NCI-H1694 (cell line): ENCODE measurements at places on chromosomes 1 and 21.

GRCh38 chr1:203556047-203556851 lies 62.3 kb downstream of the OPTC start:
- DNase-seq, result no peak

DNA sequence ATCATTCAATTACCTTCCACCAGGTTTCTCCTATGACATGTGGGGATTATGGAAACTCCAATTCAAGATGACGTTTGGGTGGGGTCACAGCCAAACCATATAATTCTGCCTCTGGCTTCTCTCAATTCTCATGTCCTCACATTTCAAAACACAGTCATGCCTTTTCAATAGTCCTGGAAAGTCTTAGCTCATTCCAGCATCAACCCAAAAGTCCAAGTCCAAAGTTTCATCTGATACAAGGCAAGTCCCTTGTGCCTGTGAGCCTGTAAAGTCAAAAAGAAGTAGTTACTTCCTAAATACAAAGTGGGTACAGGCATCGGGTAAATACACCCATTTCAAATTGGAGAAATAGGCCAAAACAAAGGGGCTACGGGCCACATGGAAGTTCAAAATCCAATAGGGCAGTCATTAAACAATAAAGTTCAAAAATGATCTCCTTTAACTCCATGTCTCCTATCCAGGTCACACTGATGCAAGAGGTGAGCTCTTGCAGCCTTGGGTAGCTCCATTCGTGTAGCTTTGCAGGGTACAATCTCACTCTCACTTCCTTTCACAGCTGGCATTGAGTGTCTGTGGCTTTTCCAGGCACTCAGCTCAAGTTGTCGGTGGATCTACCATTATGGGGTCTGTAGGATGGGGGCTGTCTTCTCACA lies 112.9 kb downstream of the FCRL5 start:
- DNase-seq, result no peak

DNA sequence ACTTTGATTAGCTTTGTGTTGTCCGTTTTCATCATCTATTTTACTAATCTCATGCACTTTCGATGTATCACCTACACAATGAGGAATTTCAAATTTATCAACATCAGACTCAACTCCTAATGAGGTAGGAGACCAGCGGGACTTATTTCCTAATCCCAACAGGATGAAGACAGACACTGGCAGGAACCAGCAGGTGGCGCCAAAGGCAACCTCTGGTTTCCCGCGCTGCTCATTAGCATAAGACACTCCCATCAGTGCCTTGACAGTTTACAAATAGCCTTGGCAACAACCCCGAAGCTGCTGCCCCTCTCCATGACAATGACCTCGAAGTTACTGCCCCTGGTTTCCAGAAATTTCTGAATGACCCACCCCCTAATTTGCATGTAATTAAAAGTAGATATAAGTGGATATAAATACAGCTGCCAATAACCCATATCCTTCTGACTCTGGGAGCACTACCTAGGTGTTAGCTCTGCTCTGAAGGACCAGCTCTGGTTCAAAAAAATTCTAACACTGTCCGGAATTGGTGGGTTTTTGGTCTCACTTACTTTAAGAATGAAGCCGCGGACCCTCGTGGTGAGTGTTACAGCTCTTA lies 974.8 kb downstream of the ADGRL2 start:
- no peak for DNase-seq

DNA sequence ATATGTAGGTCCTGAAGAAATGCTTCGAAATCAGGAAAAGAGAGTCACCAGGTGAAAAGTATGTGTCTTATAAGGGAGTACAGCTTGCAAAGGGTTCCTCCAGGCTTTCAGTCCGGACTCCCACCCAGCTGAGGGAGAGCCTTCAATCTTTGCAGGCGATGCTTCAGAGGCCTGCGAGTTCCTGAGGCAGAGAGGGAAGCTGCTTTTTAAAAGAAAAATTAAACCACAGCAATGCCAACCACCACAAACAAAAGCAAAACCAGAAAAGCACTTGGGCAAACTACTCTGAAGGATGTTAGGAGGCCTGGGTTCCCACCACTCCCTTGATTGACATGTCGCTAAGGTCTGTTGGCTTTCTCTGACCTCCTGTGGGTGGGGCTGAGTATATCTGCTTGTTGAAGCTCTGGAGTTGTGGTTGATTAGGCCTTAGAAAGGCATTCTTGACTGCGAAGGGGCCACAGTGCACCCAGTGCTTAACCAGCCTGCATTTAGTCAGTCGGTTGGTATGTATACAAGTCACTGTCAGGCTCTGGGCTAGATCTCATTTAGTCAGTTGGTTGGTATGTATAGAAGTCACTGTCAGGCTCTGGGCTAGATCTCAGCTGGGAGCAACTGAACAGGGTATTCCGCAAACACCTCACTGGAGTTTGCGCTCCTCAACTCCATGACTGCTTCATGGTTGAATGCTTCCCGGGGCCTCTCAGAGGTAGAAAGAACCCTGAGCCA lies 1.2 kb downstream of the NIPAL3 start:
- no peak for DNase-seq

DNA sequence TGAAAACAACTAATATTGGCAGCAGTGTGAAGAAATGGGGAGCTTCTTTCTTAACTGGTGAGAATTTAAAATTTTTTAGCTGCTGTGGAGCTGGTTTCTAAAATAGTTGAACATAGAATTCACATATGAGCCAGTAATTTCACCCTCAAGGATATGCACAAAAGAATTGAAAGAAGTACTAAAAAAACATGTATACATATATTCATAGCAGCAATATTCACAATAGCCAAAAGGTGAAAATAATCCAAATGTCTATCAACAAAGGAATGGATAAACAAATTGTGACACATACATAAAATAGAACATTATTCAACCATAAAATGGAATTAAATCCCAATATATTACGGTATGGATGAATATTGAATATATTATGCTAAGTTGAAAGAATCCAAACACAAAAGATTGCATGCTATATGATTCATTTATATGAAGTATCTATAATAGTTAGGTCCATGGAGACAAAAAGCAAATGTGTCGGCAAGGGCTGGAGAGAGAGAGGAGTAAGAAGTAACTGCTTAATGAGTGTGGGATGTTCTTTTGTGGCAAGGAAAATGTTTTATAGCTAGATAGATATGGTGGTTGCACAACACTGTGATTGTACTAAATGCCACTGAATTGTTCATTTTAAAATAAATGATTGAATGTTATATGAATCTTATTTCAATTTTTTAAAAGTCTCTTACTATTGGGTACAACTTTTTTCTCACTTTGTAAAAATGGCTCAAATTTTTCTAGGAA lies 14.8 kb upstream of the COL11A1 start:
- DNase-seq, result no peak

DNA sequence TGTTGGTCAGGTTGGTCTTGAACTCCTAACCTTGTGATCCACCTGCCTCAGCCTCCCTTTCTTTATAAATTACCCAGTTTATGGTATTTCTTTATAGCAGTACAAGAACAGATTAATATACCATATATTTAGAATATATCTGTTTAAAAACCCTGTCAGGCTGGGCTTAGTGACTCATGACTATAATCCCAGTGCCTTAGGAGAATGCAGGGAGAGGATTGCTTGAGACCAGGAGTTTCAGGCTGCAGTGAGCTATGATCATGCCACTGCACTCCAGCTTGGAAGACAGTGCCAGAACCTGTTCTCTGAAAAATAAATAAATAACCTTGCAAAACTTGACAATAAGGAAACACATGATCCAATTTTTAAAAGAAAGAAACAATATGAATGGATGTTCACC lies 43.9 kb downstream of the ZNF684 start:
- DNase-seq, result no peak

GRCh38 chr1:160615660-160616059 lies 31.2 kb downstream of the SLAMF1 start:
- no peak for DNase-seq

DNA sequence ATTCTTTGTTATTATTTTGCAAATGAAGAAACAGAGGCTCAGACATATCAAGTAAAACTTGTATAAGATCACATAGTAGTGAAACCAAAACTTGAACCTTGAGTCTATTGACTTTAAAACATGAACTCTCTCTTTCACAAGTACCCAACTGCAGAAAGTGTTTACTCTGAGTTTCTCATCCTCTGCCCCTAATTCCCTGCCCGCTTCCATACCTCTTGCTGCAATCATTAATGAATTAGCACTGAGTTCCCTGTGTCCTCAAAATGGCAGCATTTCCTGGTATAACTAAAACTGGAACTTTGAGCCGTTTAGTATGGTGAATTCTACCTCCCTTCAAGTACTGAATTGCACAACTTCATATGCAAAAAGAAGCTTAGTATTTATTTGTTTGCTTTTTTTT lies 147.7 kb upstream of the DNAH14 start:
- DNase-seq, result no peak

DNA sequence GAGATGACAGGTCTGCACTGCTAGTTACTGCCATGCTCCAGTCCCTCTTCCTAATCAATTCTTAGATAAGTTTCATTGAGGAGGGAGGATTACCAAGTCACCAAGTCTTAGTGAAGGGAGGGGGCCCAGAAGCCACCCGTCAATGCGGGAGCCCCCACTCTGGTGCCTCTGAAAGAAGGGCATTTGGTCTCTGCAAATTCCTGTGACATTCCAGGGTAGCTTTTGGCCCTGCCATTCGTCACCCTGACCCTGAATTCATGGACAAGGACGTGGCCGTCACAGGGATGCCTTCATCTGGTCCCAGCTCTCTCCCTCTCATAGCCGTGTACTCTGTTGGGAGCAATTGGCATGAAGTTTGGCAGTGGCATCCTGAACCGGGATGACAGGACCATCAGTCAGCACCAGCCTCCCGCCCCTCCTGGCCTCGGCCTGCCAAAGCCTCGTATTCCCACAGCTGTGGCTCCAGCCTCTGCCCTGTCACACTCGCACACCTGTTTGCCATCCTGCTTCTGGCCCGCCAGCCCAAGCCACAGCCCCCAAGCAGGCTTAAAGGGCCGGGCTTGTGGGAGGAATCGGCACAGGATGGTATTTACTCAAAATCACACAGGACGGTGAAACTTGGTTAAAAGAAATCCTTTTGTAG lies 150.7 kb downstream of the CLIC6 start:
- DNase-seq, result no peak

DNA sequence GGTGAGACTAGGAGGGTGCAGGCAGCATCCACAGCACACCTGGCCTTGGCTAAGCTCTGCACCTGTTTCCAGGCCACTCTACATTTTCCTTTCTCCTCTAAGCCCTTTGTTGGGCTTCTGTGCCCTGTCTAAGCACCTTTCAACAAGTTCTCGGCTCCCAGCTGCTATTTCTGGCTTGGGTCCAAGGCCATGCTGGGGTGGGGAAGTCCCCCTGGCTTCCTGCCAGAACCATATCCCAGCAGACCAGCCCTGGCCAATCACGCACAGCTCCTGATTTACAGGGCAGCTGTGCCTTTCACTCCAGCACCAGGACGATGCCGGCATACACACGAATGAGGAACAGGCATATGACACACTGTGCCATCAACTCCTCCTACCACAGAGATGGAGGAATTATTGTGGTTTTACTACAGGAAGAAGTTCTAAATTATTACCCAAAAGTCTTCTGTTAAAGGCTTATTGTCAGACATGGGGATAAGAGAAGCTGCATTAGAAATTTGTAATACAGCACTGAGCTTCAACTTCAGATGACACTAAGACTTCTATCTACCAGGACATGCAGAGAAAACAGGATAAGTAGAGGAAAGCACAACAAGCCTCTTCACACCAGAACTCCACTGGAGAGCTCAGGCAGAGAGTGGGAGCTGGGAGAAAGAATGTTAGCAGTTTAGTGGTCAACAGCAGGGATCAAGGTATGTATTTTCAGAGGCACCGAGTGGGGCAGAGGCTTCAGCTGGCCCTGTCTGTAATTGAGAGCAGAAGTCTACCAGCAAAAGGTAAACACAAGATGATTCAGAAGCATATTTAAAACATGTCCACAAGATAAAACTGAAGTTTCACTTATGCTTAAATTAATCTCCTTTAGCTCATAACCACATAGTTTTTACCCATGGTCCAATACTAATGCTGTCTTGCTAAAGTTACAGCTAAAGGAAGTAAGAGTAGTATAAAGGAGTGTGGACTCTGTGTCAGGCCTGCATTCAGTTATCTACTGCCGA lies 37.4 kb downstream of the TRIT1 start:
- peak; percentile 100 for DNase-seq

GRCh38 chr1:204989266-204990058 lies 53.5 kb upstream of the CNTN2 start:
- DNase-seq, result peak; percentile 92

GRCh38 chr1:223742856-223743517 lies 30.6 kb downstream of the CAPN2 start:
- DNase-seq, result no peak

DNA sequence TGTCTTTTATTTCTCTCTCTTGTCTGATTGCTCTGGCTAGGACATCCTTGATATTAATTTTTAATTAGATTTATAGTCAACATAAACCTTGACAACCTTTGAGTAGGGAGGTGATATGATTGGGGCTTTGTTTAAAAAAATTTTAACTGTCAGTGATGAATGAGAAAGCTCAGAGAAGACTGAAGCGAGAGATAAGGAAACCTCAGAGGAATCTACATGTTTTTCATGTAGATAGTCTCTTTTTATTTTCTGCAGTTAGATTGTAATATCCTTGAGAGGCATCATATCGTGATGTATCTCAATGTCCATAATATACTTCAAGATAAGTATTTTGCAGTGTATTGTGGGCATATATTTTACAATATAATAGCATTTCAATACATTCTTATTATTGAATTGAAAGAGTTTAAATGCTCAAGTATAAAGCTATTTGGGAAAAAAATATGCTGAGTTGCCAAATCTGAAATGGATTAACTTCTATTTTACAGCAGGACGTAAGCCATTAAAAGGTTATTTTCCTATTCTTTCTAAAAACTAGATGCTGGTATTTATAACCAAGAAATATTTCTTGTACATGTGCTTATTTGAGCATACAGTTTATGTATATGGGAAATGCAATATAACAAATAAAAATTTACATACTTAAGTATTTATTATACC lies 802.4 kb upstream of the ADGRL4 start:
- no peak for DNase-seq

GRCh38 chr1:53206735-53207379 lies 10.2 kb downstream of the CPT2 start:
- no peak for DNase-seq

DNA sequence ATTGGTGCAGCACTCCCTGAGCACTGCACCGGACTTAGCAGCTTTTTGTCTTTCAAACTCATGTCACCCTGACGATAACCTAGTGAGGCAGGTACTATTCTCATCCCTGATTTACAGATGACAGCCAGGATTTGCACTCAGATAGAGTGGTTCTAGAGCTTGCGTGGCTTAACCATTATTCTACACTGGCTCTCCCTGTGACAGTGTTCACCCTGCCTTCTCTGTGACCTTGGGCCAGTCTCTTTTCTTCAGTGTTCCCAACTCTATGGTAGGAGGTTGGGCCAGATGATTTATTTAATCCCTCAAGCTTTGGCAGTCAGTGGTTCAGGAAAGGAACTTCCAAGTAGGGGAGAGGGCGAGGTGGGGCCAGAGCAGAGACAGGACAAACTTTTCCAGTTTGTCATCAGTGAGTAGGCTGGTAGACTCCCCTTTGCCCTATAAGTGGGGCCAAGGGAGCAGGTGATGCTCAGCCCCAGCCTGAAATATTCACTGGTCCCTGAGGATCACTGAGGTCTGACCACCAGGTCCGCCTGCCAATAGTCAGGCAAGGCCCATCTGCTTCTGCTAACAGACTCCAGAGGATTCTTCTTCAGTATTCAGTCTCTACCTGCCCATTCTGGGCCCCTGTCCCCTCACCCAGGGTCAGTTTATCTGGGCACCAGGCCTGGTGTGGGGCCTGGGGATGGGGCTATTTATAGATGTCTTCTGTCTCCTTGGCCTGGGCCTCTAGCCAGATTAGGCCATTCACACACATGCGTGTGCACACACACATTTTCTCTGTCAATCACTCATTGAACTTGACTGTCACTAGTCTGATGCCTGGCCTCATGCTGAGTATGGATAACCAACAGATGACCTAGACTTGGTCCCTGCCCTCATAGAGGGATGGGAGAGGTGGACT lies 8.8 kb upstream of the FABP3 start:
- no peak for DNase-seq
